Stimulated activated CD4-positive, alpha-beta T cell treated with anti-CD3 and anti-CD28 coated beads, Interleukin-12 subunit alpha, Interleukin-12 subunit beta, amount 100 ng/mL, for 24 hours (primary cell): ENCODE measurements at places on chromosomes 4 and X.

DNA sequence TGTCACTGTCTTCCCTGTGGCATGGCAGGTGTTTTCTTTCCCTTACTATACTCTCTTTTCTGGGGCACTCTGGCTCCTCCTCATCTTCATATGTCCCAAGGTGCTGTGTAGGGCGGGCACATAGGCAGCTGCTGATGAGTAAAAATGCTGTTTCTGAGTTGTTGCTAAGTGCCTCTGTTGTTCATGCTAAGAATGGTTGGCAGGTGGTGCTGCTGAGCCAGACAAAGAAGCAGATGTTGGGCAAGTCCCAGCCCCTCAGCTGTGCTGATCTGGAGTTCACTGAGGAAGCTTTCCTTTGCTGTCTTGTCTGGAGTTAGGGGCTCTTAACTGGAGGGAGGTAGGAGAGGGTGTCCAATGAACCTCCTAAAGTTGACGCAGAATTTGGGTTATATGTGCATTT, 40.6 kb downstream of the HADH start:
- peak; percentile 58 for DNase-seq

DNA sequence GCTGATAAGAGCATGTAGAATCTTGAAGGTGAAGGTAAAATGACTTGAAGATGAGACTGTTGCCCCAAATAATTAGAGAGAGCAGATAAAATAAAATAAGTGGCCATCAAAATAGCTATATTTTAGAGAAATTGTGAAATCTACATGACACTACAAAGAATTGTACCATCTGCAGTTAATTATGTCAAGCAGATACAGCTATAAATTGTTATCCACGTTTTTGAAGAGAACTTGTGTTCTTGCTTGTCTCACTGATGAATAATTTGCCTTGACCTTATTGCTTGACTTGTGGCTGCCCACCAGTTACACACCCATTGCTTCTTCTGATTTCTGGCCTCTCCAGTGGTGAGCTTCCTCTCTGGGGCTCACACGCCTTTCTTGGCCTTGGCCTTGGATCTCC, 75.8 kb upstream of the TNIP3 start:
- DNase-seq, result no peak

GRCh38 chr4:52248820-52249219, 197.7 kb downstream of the SPATA18 start:
- no peak for DNase-seq

DNA sequence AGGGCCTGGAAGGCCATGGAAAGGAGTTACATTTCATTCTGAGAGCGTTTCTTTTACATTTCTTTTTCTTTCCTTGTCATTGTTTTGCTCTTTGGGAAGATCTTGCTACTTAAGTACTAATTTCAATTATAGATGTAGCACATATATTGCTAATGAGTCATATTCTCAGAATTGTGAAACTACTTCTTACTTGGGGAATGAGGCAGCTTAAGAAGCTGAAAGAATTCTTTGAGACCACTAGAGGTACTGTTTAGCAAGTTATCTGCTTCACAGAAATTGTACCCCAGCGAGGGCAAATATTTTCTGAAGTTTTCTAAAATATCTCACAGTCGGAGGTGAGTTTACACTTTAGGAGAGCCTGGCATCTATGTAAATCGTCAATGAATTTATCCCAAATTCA, 100.6 kb downstream of the AFF2 start:
- DNase-seq, result no peak

DNA sequence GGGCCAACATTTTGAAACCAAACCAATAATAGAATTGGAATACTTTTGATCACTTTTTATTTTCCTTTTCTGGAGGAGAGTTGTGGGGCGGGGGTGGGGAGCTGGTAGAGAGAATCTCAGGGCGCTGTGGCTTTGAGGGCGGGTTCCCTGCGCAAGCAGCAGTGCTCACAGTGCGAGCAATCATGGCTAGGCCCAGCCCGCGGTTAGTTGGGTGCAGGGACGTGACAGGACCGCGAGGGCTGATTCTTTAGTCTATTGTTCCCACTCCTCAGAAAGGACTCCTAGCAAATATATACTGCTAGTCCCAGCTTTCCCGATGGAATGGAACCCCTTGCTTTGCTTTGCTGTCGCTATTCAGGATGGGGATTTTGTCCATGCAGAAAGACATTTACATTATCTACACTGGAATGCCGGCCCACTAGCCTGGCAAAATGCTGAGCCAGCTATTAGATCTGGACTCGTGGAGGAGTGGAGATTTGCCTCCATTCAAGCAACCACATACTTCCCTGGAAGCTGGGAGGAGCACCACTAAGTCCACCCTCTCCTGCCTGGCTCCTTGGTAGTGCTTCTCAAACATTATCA, 23.9 kb upstream of the APLN start:
- no peak for DNase-seq

DNA sequence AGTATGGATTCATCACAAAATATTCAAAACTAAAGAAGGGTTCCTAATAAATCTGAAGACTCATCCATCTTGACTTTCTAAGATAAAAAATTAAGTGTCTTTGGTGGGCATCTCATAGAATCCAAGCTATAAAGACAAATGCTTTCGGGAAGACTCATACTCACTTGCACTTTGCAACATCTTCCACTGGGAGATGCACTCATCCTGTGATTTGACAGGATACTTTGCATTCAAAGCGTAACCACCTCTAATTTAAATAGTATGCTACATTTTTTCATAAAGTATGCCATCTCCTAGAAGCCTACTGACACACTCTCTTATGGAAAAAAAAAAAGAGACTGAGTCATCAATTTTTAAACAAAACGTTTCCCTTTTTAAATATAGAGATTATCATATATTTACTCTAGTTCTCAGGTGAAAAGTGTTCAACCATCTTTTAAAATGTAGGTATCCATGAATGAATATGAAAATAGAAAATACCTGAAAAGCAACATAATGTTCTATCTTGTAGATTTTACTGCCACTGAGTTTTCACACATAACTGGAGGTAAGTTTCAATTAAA, 119.6 kb downstream of the KLHL13 start:
- DNase-seq, result no peak

GRCh38 chrX:77293331-77293995, 153.7 kb upstream of the FGF16 start:
- DNase-seq, result no peak

DNA sequence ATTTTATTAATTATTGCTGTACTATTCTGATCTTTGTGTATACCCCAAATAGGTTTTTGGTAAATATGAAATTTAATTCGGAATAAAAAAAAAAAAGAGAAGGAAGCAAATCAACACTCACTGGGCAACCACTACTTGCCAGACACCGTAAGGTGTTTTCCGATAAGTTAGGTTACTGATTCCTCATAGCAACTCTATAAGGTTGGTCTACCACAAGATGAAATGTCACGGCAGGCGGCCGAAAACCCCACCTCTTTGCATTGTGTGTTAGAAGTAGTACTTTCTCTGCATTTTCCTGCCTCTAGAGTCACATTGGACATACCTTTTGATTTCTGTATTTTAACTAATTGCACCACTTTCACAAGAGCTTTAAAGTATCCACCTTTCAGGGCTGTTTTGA, 44.5 kb upstream of the RASGEF1B start:
- no peak for DNase-seq

DNA sequence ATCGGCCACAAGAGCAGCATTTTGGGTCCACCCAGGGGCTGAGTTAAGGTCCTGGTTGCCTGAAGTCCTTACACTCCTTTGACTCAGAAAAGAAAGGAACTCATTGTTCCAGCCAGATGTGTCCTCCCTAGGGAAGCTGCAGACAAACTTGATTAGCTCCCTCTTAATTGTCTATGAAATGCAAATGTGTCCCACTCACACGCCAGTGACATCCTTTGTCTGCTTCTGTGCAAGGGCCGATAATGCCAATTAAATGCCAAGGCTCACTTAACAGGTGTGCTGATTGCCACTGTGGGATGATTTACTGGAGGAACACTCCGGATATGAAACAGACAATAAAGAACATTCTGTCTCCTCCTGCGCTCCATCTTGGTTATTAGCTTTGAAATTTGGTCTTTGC, 332.9 kb upstream of the CPEB2 start:
- no peak for DNase-seq

DNA sequence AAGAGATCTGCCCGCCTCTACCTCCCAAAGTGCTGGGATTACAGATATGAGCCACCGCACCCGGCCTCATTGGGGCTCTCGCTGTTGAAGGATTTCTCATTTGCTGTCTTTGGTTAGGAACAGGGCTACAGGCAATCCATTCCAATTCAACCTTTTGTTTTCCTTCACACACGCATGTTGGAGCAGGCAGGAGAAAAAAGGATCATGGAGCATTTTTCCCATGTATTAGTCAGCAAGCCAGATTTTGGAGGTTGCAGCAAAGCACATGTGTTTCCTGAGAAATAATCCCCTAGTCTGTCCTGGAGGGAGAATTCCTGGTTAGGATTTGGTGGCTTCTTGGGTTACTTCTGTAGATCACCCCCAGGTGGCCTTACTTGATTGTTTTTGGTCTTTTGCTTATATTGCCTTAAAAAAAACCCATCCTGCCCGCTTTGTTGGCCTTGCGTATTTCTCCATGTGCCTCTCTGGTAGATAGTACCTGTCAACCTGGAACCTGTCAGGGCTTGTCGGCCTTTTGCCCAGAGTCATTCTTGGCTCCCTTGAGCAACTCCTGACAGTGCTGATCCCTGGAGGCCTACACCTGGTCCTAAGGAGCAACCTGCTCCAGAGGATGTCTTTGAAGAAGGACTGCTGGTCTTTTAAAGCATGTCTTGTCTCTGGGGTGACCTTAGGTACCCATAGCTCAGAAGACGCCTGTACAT, 82.4 kb upstream of the CLCN4 start:
- no peak for DNase-seq

DNA sequence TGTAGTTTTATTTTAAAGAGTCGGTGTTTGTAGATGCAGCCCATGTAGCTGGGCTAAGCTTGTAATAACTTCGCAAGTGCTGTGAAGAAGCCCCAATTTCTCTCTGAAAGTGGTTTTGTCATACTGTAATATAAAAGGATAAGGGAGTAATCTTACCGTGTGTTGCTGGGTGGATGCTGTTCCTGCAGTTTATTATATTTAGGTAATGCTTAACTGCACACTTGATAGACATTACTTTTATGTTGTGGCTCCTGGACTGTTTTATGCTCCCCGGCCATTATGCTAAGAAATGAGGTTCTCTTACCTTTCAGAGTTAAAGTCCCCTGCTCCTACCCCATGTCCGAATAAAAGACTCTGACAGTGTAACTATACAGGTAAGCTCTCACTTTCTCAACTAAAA, 789.4 kb downstream of the RPA4 start:
- no peak for DNase-seq

- DNase-seq, result no peak
Measured at GRCh38 chr4:93747220-93747619, 81.3 kb upstream of the ATOH1 start.

- no peak for DNase-seq
Measured at GRCh38 chr4:186840222-186840701, 116.6 kb upstream of the FAT1 start.

DNA sequence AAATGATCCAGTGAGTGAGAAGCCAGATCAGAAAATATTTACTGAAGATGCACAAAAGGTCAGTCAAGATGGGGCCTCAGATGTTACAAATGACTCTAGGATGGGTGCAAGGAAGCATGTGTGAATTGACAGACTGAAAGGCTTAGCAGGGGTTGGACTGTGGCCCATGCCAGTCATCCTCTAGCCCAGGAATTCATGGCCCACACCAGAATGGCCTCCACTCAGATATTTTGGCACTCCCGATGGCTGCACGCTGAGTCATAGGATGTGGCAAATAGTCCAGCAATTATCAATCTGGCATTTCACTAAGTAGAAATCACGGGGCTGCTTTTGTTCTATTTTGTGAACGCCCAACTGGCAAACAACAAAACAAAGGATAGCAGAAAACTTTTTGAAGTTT, 406.5 kb downstream of the IQCM start:
- no peak for DNase-seq
